Hippocampal formation (tissue), 2 donors: ENCODE measurements at places on chromosomes 7 and 10.

- no peak for DNase-seq
Observed at GRCh38 chr7:14389181-14389591, 399.7 kb upstream of the ETV1 start.

GRCh38 chr7:111990643-111991042, 215.6 kb downstream of the DOCK4 start:
- DNase-seq: no peak

GRCh38 chr7:16926283-16926682, 44.5 kb upstream of the AGR3 start:
- DNase-seq: no peak

- no peak for DNase-seq
Observed at GRCh38 chr10:47425813-47426419, 41.8 kb upstream of the ZNF488 start.

- DNase-seq: no peak
Observed at GRCh38 chr7:128939861-128940410, 2.2 kb downstream of the IRF5 start.

GRCh38 chr7:112782498-112782897, 7.7 kb downstream of the TMEM168 start:
- DNase-seq: no peak

DNA sequence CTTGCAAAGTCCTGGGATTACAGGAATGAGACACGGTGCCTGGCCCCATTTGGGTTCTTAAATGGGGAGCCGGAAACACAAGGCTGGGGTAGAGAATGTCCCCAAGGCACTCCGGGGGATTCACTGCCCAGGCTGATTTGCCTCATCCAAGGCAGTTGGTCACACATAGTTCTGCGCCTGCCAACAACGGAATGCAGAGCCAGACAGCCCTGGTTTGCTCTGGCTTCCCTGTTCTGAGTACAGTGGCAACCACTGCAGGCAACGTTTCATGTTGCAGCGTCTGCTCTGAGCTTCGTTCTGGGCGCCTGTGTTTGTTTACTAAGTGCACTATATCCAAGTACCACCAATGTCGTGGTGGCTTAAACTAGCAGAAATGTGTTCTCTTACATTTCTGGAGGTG, 61.7 kb upstream of the C1QL3 start:
- DNase-seq: no peak

GRCh38 chr10:103295374-103296015, 18.6 kb downstream of the INA start:
- no peak for DNase-seq

DNA sequence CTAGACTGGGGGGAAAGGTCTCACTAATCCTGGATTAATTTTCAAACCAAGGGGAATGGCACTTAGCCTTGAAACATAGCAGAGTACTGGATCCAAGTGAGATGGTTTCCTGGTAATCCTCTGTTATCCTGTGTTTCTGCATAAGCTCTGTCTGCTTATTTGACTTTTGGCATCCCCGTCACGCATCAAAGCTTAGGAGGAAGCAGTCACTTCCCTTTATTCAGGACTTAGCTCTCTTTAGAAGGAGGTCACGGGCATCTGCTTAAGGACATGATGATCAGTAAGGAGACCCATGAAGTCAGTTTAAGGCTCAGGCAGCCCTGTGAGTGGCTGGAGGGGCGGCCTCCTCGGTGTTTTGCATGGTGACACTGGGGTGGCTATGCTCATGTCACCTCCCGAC, 30.0 kb downstream of the TSPAN15 start:
- no peak for DNase-seq

DNA sequence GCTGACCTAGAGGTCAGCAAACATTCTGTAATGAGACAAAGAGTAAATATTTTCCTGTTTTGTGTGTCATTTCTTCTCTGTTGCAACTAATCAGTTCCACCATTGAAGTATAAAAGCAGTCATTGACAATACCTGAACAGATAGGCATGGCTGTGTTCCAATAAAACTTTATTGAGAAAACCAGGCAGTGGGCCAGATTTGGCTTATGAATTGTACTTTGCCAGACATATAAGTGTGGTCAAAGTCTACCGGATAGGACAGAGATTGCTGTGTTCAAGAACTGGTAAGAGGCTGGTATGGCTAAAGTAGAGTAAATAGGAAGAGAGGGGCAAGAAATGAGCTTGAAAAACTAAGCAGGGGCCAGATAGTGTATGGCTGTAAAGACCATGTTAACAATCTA, 38.3 kb upstream of the TAC1 start:
- no peak for DNase-seq

DNA sequence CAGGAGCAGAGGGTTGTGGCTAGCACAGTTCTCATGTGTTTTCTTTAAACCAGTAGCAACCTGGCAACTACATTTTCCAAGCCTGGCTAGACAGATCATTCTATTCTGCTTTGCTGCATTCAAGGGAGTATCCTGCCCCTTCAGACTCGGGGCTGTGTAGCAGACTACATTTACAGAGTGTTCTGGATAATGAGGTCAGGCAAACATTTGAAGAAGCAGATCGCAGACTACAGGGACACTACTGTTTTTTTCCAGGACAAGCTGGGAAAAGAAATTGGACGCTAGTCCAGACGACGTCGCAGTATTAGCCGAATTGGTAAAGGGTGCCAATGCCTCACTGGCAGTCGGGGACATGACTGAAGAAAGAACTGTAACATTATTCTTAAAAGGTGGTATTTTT, 61.0 kb upstream of the PAPSS2 start:
- peak; percentile 23 for DNase-seq

GRCh38 chr10:97479939-97480338, 18.3 kb downstream of the MMS19 start:
- no peak for DNase-seq

DNA sequence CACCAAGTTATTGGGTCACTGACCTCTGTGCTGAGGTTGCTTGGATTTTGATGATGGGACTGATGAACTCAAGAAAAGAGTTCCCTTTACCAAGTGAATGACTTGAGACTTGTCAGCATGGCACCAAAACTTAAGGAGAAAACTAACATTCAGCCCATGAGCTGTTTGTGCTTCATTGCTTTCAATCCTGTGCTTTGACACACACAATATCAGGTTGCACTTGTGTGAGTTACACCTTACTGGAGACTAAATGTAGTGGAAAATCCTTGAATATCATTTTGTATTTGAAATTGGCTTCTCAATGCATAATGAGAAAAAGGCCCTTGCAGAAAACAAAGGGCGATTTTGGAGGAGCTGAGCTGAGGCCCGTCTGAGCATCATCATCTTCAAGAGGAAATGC, 2.7 kb downstream of the BAG3 start:
- no peak for DNase-seq

- DNase-seq: no peak
Observed at GRCh38 chr10:21431799-21432198, 93.7 kb downstream of the SKIDA1 start.

GRCh38 chr7:2800220-2800930, 43.7 kb downstream of the GNA12 start:
- DNase-seq: no peak

GRCh38 chr7:28705350-28705749, 252.8 kb downstream of the TRIL start:
- no peak for DNase-seq

DNA sequence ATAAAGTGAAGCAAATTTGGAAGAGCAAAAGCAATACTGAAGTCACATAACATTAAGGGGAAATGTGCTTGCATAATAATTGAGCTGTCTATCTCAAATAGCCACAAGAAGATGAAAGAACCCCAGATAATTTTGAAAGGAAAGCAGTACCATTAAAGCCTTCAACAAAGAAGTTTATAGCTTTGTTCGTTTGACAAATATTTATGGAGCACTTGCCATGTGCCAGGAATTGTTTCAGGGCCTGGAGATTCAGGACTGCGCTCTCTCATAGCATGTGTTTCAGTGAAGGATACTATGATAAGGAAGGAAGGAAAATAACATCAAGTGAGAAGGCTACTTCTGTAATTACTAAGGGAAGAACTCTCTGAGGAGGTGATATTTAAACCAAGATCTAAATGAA, 212.3 kb upstream of the CSTF2T start:
- no peak for DNase-seq

GRCh38 chr10:7354330-7355047, 56.3 kb downstream of the SFMBT2 start:
- DNase-seq: no peak

DNA sequence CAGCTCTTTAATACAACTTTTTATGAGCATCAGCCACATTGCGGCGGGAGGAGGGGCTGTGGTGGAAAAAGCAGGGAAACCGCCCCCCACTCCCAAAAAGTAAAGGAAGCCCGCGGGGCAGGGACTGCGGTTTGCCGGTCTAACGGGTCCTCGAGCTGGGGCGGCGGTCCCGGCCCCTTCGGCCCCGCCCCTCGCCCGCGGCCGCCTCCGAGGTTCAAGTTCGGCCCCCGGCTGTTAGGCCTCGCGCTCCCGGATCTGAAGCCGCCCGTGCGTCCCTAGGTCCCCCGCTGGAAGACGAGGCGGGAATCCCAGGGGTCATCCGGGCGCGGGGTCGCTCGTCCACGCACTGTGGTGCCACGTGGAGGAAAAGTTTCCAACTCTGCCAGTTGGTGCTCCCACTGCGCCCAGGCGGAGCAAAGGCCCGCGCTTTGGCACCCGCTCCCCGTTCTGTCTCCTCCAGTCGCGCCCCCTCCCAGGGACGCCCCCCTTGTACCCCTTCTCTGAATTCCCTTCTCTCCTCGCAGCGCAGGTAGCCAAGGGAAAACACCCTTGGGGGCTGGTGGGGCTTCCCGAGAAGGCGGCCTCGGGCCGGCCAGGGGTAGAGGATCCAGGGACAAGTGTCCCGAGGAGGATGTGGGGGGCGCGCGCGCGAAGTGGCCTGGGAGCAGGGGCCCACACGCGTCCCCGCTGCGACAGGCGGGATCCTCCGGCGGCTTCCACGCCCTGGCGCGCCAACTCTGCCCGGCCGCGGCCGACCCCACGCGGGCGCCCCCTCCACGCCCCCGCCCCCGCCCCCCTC, 798 bp upstream of the AUTS2 start:
- DNase-seq: peak; percentile 56

DNA sequence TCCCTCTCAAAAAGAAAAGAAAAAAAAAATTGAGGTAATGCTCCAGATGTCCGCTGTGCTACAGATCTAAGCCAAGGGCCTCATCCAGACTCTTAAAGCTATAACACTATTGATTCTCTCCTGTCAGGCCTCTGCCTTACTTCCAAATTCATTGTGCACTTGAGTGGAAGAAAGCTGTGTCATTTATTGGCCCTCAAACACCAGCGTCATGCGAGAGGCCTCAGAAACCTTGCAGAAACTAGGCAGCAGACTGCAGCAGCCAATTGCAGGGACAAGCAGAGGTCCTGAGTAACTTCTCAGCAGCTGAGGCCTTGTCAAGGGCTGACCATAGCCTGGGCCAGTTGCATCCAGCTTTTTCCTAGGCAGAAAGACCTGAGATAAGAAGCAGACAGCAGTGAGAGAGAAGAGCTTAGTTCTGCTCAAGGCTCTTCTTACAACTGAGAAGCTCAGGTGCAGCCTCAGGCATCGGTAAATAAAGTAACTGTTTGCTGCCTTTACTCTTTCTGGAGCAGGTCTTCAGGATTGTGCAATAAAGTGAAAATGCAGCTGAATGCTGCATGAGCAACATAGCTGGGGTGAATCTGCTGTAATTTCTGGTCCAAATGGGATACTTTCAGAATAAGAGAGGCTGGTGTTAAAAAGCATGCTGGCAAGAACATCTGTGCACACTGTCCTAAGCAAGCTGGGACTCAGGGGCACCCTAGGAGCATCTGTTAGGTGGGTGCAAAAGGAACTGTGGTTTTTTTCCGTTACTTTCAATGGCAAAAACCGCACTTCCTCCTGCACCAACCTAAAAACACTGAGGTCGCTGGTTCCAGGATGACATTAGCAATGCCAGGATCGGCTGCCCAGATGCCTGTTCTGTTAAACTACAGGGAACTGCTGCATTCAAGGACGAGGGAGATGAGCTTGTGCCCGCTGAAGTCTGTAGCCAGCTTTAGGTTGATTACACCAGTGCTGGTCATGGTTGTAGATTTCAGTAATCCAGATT, 181.8 kb upstream of the PFKP start:
- no peak for DNase-seq

DNA sequence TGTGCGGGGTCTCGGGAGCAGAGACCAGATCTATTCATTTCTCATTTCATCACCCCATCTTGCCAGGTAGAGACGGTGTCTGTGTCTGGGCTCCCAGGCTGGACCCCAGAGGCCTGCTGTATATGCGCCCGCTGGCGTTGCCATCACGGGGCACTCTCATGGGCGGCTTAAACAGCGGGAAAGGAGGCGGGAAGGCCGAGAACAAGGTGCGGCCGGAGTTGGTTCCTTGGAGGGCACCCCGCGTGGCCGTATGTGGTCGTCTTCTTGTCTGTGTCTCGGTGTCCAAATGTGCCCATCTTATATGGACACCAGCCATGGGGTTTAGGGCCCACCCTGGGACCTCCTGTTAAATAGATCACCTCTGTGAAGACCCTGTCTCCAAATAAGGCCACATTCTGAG, 2.1 kb upstream of the CFAP46 start:
- no peak for DNase-seq

GRCh38 chr10:60234551-60234950, 155.1 kb downstream of the ANK3 start:
- no peak for DNase-seq

DNA sequence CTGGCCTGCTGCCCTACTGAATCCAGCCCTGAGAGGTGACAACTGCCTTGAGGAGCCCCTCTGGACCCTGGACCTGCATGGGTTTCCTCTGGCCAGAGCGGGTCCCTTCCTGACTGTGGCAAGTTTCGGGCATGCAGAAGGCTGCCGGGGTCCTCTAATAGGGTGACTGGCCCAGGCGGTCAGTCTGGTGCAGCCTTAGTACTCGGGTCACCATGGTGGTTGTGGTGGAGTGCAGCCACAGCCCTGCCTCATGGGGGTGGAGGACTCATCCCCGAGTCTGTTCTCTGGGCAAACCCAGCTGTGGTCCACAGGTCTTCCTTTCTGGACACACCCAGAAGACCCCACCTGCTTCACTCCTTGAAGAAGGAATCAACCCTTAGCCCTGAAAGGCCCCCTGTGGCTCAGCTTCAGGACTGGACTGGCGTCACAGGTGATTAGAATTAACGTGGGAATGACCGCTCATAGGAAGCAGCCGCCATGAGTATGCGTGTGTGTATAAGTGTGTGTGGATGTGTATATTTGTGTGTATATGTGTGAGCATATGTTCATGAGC, 28.7 kb downstream of the RAMP3 start:
- DNase-seq: no peak

GRCh38 chr7:76202666-76203030, 952 bp downstream of the SRRM3 start:
- no peak for DNase-seq

- DNase-seq: no peak
Observed at GRCh38 chr7:30464231-30464671, 14.3 kb downstream of the NOD1 start.

DNA sequence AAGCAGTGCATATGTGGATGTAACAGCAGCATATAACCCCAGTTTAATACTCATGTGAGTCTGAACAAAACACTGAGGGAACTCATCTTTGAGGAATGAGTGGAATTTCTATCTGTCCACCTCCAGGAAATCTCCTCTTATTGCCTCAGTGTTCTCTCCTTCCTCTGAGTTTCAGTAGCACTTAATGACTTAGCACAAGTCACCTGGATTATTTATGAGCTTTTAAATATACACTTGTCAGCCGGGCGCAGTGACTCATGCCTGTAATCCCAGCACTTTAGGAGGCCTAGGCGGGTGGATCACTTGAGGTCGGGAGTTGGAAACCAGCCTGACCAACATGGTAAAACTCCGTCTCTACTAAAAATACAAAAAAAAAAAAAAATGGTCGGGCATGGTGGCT, 4.3 kb downstream of the LRRC20 start:
- DNase-seq: no peak

- no peak for DNase-seq
Observed at GRCh38 chr7:28037220-28038010, 143.2 kb downstream of the JAZF1 start.

- no peak for DNase-seq
Observed at GRCh38 chr10:71237843-71238623, 25.7 kb downstream of the UNC5B start.

GRCh38 chr10:28375399-28376354, 72.8 kb upstream of the MPP7 start:
- no peak for DNase-seq
